ENCODE measurements at places on chromosomes 13 and 19. TPM values are rescaled to one million over a fixed set of nuclear protein-coding genes. Genes with fewer than 3 reads are reported as not detected.

MYO1F gene
- total RNA-seq: 0.24 TPM

DNA sequence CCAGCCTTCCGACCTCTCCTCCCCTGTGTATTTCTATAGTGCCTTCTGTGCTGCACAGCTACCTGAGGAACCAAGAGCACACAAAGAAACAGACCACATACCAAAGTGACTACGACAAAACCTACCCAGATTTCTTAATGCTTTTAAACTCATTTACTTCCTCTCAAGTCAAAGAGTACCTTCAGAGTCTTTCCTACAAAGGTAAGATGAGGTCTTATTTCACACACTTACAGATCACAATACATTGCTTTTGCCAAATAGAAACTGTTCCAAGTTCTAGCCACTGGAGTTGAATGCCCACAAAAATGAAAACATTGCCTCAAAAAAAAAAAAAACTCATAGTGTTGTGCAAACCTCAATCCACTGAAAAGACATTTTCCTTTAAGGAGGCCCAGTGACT is 36.4 kb downstream of the TEX26 start:
- DNase-seq: no peak

GRCh38 chr13:29515372-29515771 is 80.1 kb downstream of the SLC7A1 start:
- no peak for DNase-seq

GRCh38 chr19:6733338-6734095 is 3.9 kb downstream of the GPR108 start:
- DNase-seq: no peak

Data from Daoy (cell line).